ENCODE measurements at places on chromosomes 7 and 10. TPM values are rescaled to one million over a fixed set of nuclear protein-coding genes. Genes with fewer than 3 reads are reported as not detected.

Gene ADK
- 29.3 TPM for total RNA-seq

DNA sequence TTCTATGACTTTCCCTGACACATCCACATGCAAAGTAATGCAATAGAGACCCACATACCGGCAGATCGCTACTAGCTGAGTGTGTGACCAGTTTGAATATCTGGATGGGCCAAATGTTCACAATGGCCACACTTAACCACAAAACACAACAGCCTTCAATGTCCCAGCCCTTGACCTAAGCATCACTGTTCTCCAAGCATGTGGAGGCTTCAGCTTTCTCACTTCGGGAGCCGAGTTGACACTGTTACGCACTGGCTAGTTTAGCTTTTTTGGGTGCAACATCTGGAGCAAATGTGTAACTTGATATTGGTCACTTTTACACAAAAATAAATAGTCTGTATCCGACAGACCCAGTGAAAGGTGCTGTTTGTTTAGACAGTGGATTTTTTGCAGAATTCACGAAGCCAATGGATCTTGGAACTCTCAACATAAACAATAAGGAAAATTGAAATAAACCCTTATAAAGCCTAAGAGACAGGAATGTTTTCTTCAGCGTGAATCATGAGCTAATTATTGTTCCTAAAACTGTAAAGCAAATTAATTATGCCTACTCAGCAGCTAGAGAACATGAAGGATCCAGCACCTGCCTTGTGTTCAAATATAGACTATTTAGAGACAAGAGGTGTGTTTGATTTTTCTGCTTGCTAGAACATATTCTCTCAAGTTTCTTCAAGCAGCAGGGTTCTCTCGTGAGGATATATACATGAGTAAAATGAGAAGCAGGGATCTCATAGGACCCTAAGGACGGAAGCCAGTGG, 117.6 kb upstream of the JCAD start:
- DNase-seq, result no peak
- no peaks in the 10 kb centered on the region for H3K27me3 ChIP-seq
- H3K4me3 ChIP-seq, result no peak overlapping the region
- H3K36me3 ChIP-seq, result no peaks in the 10 kb centered on the region
- no peak overlapping the region for H3K27ac ChIP-seq
- H3K4me1 ChIP-seq, result peaks cover 58% of the 10 kb centered on the region

DNA sequence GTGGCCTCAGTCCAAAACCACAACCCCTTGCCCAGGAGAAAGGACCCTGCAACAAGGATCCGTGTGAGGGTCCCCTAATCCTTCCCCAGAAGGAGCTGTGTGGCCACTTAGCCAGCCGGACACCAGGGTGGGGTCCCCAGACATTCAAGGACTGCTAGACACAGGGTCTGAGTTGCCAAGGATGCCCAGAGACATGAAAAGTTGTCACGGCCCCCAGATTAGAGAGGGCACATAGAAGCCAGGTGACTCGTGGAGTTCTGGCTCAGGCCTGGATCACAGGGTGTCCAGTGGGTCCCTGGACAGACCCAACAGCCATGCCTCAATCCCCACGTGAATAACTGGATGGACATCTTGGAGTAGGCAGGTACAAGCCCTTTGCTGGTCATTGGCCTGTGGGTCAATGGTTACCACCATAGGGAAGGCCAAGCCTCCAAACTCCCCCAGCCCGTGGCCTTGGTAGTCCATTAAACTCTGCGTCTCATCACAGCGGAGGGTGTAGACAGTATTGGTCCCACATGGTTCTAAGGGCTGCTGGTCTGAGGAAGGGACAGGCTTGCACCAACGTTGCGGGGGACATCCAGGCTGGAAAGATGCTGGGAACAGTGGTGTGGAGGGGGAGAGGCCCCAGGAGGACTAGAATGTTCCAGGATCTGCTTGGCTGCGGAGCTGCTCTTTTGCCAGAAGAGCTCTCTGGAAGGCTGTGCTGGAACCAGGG, 205.9 kb upstream of the PPP2R2D start:
- H3K36me3 ChIP-seq, result no peaks in the 10 kb centered on the region
- H3K4me1 ChIP-seq, result no peaks in the 10 kb centered on the region
- no peak overlapping the region for H3K4me3 ChIP-seq
- H3K27ac ChIP-seq, result no peak overlapping the region
- no peak for DNase-seq

Gene TNKS2
- 29.3 TPM for total RNA-seq

DNA sequence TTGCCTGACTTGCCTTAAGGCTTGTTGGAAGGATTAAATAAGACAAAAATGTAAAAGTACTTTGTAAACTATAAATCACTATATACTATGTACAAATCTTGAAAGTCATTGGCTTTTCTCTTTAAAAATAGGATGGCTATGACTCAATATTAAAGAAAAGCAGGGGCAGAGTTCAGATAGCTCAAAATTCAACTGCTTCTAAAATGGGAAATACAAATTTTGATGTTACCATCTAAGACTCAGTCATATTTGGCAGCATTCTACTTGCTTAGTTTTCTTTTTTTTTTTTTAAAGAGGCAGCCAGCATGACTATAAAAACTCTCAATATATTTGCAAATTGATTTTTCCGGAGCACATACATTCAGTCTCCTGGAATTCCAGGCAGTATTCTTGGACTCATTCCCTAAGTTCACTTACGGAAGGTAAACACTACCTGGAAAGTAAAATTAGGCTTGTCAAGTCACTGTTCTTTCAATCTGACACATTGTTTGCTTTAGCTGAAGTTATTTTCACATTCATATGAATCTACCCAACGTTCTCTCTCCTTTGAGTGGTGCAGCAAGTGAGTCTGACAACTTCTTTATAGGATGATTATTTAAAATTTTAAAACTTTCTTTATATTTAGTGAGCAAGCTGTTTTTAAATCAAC, 133.8 kb upstream of the CCDC6 start:
- no peak overlapping the region for H3K27ac ChIP-seq
- H3K27me3 ChIP-seq, result peaks cover 6% of the 10 kb centered on the region
- peaks cover 4% of the 10 kb centered on the region for H3K4me1 ChIP-seq
- DNase-seq, result no peak
- H3K36me3 ChIP-seq, result no peaks in the 10 kb centered on the region
- no peak overlapping the region for H3K4me3 ChIP-seq

DNA sequence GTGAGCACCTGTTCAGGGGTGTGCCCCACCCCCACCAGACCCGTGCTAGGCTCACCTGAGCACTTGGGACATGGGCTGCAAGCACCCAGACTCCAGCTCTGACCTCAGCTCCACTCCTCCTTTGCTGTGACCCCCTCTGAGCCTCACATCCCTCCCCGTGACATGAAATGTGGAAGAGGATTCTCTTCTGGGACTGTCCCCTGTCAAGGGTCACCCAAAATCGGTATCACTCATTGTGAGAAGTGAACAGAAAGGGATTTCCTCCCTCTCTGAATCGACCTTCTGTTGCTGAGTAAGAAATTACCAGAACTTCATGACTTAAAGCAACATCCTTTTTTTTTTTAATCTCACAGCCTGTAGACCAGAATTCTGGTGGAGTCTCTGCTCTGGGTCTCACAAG, 6.2 kb upstream of the CHST15 start:
- peaks cover 37% of the 10 kb centered on the region for H3K27me3 ChIP-seq
- no peak overlapping the region for H3K4me3 ChIP-seq
- no peak for DNase-seq
- H3K27ac ChIP-seq, result no peak overlapping the region

- H3K27ac ChIP-seq, result no peak overlapping the region
- no peak for DNase-seq
- no peaks in the 10 kb centered on the region for H3K27me3 ChIP-seq
- no peak overlapping the region for H3K4me3 ChIP-seq
Observed at GRCh38 chr7:50648570-50649169, 83.5 kb upstream of the DDC start.

DNA sequence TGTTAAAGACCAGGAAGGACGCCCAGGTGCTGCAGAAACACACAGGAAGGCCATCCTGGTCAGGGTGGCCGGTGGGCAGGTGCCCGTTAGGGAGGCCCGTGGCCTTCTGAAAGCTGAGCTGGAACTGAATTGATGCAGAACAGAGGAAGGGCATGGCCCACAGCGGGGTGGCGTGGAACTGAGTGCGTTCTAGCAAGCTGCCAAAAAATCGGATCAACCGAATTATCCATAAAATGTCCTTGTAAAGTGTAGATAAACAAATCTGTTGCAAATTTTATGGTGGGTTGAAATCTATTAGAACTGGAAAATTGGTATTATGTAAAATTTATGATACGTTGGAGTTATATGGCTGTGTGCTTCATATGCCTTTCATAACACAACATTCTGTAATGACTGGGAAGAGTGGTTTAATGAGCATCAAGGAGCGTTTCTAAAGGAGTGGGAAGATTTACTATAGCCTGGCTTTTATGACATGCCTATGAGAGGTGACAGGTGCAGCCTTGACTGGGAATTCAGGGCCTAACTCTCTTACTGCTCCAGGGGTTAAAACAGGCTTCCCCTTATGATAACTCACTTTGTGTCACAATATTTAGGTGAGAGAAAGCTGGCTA, 108.1 kb downstream of the GPR26 start:
- H3K4me1 ChIP-seq, result no peaks in the 10 kb centered on the region
- H3K27me3 ChIP-seq, result no peaks in the 10 kb centered on the region
- no peak for DNase-seq
- no peak overlapping the region for H3K4me3 ChIP-seq
- H3K27ac ChIP-seq, result no peak overlapping the region
- H3K36me3 ChIP-seq, result no peaks in the 10 kb centered on the region

Gene NRP1
- 152 TPM for total RNA-seq

Gene UBTD1
- total RNA-seq, result 16.2 TPM

DNA sequence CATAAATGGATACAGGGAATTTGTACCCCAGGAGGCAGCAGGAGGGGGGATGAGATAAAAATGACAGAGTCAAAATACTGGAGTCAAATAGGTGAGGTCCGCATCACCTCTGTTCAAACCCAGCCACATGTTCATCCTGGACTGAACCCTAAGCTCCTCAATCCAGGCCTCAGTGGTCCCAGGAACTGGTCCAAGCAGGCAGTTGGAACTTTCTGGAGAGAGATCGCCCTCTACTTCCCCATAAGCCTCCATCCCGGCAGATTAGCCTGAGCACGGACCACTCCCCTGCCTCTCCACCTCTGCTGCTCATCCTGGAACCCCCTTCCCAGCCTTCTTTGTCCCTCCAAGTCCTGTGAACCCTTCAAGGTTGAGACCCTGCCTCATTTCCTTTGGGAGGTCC, 959.7 kb upstream of the ZNF722 start:
- no peaks in the 10 kb centered on the region for H3K27me3 ChIP-seq
- DNase-seq, result no peak
- H3K4me3 ChIP-seq, result no peak overlapping the region
- no peak overlapping the region for H3K27ac ChIP-seq

GRCh38 chr7:79455173-79455790, 1.8 kb upstream of the MAGI2 start:
- peaks cover 6% of the 10 kb centered on the region for H3K36me3 ChIP-seq
- H3K4me1 ChIP-seq, result peaks cover 40% of the 10 kb centered on the region
- H3K27ac ChIP-seq, result no peak overlapping the region
- peak overlapping the region; percentile 83 for H3K4me3 ChIP-seq
- no peaks in the 10 kb centered on the region for H3K27me3 ChIP-seq
- no peak for DNase-seq

Gene AGR2
- not detected for total RNA-seq

DNA sequence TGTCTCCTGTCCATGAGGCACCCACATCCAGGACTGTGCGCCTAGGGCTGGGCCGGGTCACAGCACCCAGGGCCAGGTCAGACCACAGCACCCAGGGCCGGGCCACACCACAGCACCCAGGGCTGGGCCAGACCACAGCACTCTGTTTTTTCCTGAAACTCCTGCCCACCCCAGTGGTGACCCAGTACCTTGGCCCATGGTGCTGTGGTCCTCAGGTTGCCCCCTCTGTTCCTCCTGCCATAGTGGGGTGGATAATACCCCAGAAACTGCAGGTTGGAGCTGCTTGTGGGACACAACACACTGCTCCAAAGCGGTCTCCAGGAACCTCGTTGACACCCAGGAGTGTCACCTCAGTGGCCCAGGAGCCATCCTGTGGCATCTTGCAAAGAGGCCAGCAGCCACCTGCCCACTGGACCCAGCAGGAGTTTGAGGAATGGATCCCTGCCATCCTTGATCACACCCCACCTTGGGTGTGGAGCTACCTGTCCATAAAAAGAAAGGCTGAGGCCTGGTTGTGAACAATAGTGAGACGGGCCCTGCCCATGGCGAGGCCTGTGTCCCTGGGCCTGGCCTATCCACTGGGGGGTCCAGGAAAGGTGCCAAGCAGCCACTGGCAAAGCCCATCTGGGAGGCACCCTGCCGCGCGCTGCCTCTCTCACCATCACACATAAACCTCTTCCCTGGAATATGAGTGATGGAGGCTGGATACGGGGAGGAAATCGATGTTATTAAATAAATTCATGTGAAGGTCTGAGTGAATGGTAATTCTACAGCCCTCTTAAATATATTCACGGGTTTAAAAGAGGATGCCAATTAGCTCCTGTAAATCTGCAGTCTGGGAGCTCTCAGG, 89.0 kb downstream of the NKX6-2 start:
- peaks cover 12% of the 10 kb centered on the region for H3K4me1 ChIP-seq
- no peak overlapping the region for H3K27ac ChIP-seq
- 0 out of 2 replicates have a peak, but pooled peaks cover 3% of the 10 kb centered on the region for H3K36me3 ChIP-seq
- H3K4me3 ChIP-seq, result no peak overlapping the region
- H3K27me3 ChIP-seq, result no peaks in the 10 kb centered on the region

Gene DLX6
- not detected for total RNA-seq

Gene LEP
- total RNA-seq, result 0.22 TPM

GRCh38 chr10:85433248-85433647, 933.3 kb downstream of the GRID1 start:
- H3K36me3 ChIP-seq, result no peaks in the 10 kb centered on the region
- no peaks in the 10 kb centered on the region for H3K4me1 ChIP-seq
- no peak overlapping the region for H3K27ac ChIP-seq
- no peak overlapping the region for H3K4me3 ChIP-seq
- no peaks in the 10 kb centered on the region for H3K27me3 ChIP-seq

GRCh38 chr7:34069676-34070075, 164.3 kb downstream of the BMPER start:
- H3K27me3 ChIP-seq, result no peaks in the 10 kb centered on the region
- peaks cover 51% of the 10 kb centered on the region for H3K36me3 ChIP-seq
- H3K4me3 ChIP-seq, result no peak overlapping the region
- peak overlapping the region; percentile 33 for H3K27ac ChIP-seq
- peak; percentile 29 for DNase-seq
- H3K4me1 ChIP-seq, result peaks cover 23% of the 10 kb centered on the region

- H3K27ac ChIP-seq, result no peak overlapping the region
- no peaks in the 10 kb centered on the region for H3K36me3 ChIP-seq
- no peaks in the 10 kb centered on the region for H3K27me3 ChIP-seq
- DNase-seq, result peak; percentile 7
- peaks cover 20% of the 10 kb centered on the region for H3K4me1 ChIP-seq
Observed at GRCh38 chr10:4345877-4346646, 479.9 kb upstream of the AKR1E2 start.

GRCh38 chr7:105885387-105886111, 9.2 kb upstream of the ATXN7L1 start:
- H3K27me3 ChIP-seq, result no peaks in the 10 kb centered on the region
- no peak for DNase-seq
- no peak overlapping the region for H3K27ac ChIP-seq
- no peaks in the 10 kb centered on the region for H3K4me1 ChIP-seq
- no peaks in the 10 kb centered on the region for H3K36me3 ChIP-seq

Gene PSMG3
- 28.3 TPM for total RNA-seq

Gene ENTPD7
- total RNA-seq, result 21.6 TPM

- no peaks in the 10 kb centered on the region for H3K4me1 ChIP-seq
- no peaks in the 10 kb centered on the region for H3K36me3 ChIP-seq
- no peak overlapping the region for H3K27ac ChIP-seq
- H3K27me3 ChIP-seq, result no peaks in the 10 kb centered on the region
Observed at GRCh38 chr7:117791877-117792780, 81.1 kb downstream of the CTTNBP2 start.

GRCh38 chr7:48035967-48036478, 680 bp downstream of the C7orf57 start:
- no peak overlapping the region for H3K27ac ChIP-seq
- 0 out of 2 replicates have a peak, but pooled peaks cover 6% of the 10 kb centered on the region for H3K27me3 ChIP-seq
- DNase-seq, result peak; percentile 72
- peak overlapping the region; percentile 72 for H3K4me3 ChIP-seq

Measured in GM23248 (cell line).